ENCODE measurements at places on chromosomes 2 and 18.

DNA sequence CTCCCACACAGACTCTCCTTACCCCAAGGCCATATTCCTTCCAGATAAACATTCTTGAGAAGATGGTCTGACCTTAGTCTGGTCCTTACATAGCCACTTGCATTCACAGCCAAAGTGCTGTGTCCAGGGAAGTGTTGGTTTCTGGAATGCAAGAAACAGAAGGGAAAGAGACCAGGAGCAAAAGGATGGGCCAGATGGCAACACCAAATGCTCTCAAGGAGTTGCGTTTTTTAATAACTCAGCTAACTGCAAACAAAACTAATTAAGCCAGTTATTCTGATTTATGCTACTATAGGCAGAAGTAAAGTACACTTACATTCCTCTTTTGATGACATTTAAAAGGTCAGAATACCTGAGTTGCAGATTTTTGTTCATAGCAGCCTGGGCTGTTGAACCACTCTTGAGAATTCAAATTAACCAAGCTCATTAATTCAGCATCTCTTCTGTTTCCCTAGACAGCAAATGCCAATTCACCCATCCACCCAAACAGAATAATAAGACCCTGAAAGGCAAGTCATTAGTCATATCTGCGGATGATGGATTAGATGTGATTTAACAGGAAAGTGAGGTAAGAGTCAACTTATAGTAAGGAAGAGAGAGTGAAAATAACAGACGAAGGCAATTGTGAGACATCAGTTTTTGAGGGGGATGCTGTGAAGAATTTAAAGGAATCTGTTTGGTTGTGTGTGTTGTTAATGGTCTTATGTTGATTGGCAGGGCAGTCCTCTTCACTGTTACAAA, 18.8 kb downstream of the CCDC85A start:
- DNase-seq, result no peak

DNA sequence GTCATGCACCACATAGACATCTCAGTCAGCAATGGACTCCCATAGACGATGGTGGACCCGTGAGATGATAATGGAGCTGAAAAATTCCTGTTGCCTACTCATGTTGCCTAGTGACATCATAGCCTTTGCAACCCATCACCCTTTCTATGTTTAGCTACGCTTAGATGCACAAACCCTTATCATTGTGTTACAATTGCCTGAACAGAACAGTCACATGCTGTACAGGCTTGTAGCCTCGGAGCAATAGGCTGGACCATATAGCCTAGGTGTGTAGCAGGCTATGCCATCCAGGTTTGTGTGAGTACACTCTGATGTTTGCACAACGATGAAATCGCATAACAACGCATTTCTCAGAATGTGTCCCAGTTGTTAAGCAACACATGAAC, 221.6 kb downstream of the ALPK2 start:
- no peak for DNase-seq

DNA sequence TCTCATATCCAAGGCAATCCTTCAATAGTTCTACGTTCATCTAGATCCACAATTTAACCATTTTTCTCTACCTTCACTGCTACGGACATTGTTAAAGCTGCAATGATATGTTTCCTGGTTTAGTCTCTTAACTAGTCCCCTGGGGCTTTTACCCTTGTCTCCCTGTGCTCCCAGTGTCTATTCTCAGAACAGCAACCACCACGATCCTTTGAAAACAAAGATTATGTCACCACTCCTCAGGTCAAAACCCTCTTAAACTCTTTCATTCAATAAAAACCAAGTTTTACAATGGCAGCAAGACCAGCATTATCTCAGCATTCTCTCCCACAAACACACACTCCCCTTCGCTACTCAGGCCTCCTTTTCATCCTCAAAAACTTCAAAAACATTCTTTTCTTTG, 298.2 kb upstream of the CHST9 start:
- DNase-seq, result no peak

- no peak for DNase-seq
Observed at GRCh38 chr18:59359576-59359952, 499 bp upstream of the LMAN1 start.

GRCh38 chr2:176182671-176183070, 5.8 kb upstream of the HOXD1 start:
- no peak for DNase-seq

DNA sequence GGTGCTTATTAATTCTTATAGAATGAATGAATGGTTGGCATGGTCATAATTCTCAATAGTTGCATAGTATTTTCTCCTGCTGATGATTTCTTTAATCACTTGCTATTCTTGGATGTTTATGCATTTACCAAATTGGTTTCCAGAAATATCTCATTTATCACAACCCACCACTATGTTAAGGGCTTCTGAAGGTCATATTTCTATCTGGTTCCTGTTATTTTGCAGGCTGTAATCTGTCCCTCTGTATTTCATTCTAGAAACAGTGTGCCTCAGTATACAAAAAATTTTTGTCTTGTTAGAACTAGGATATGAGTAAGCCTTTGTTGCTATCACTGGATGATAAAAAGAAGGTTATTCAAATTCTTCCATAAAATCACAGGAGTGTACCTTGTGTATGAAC, 6.1 kb upstream of the ATP8B1 start:
- no peak for DNase-seq

All from NCI-H1417 treated with DMSO at 0.1 percent for 48 hours (cell line).